ENCODE measurements at places on chromosomes 1 and 21.

DNA sequence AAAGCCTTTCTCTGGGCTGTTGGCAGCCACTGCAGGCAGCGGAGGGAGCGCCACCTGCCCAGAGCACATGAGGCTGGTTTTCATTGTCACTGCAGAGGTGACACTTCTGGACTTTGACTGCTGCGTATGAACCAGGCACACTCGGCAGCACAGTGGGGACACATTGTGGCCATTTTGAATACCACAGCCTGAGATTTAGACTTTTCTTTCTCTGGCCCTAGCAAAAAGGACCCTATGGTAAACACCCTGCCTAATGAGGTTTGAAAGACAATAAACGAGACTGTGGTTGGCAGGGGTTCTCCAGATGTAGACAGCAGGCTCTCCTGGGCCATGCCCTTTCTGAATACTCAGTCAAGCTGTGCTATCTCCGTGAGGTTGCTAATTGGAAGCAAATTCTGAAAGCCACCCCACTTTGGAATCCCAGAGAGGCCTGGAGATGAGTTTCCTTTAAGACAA is 12.0 kb upstream of the KCNE2 start:
- DNase-seq = peak; percentile 42

DNA sequence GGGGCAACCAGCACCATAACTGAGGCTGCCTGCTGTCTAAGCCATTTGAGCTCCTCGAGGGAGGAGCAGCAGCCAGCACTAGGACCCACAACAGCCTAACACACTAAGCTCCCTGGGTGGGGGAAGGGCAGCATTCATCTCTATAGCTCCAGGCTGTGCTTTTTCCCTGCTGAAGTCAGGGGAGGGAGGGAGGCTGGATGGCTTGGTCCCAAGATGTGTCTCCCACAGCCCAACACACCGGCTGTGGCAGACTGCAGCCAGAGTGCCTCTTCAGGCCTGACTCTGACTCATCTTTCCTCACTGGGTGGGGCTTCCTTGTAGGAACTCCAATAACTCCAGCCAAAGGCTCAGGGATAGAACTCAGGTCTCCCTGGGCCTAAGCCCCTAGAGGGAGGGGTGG is 296.3 kb downstream of the PRDM2 start:
- DNase-seq = no peak

- no peak for DNase-seq
Measured at GRCh38 chr1:17648457-17649145, 106.5 kb upstream of the ACTL8 start.

DNA sequence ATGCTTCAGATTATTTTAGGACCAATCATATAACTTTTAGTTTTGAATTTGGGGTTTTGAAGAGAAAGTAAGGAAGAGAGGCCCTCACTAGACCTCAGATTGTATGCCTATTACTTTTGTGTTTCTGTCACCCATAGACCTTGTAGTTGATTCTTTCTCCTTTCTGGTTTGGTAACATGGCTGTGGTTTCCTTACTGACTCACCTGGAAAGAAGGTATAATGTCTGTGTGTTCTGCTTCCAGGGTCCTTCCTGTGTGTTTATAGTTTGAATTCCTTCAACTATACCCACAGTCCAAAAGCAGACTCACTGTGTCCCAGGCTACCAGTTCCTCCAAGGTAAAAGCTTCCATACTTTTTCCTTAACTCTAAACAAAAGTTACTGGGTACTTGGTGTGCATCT is 8.1 kb downstream of the SLC44A3 start:
- no peak for DNase-seq

- DNase-seq = no peak
Measured at GRCh38 chr1:173496757-173497320, 19.7 kb downstream of the PRDX6 start.
